Chondrocyte (in vitro differentiated cells): ENCODE measurements at places on chromosomes 12 and 14.

DNA sequence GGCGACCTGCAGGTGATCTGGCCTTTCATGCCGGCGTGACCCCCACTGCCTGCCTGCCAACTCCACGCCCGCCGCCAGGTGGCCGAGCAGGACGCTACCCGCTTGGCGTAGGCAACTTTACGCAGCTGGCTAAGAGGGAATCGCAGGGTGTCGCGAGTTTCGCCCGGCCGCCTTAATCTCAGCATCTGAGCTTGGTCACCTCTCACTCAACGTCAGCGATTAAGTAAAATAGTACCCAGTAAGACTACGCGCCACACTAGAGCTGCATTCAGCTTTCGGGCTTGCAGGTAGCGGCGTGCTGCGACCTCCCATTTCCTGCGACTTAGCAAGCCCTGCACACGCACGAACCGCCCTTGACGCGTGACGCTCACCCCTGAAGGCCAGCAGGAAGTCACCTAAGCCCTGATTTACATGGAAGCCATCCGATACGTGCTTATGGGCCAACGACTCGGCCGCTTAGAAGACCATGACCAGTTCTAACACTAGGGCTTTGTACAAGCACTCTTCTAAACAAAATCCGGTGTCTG, 33.2 kb downstream of the WBP11 start:
- DNase-seq = no peak

DNA sequence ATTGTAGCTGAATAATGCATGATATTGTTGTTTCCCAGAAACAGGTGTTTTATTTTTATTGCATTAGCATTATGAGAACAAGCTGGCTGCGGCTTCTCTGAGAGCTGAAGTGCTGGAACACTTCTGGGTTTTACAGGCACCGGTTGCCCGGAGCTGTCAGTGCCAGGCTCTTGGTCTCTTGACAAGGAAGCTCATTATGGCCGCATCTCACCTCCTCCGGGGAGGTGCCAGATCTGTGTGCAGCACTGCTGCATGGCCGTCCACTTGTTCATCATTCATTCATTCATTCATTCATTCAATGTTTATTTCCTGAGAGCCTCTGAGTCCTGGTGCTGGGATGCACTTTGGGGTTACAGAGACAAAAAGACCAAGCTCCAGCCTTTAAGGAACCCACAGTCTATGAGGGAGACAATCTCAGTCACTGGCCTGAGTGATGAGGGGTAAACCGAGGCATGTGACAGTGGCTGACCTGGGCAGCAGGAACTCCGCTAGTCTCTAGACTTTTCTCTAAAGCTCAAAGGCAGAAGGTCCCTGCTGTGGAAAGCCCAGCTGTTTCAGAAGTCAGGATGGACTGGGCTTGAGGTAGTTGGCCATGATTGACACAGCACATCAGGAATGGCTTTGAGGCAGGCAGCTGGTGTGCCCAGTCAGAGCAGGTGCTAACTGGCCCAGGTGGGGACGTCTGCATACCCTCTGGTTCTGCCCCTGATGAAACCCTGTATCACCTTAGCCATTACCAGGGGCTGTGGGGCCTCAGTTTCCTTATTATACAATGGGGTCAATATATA, 181.0 kb downstream of the ADGRD1 start:
- DNase-seq = no peak

- no peak for DNase-seq
Measured at GRCh38 chr12:91400271-91400670, 217.7 kb upstream of the DCN start.

DNA sequence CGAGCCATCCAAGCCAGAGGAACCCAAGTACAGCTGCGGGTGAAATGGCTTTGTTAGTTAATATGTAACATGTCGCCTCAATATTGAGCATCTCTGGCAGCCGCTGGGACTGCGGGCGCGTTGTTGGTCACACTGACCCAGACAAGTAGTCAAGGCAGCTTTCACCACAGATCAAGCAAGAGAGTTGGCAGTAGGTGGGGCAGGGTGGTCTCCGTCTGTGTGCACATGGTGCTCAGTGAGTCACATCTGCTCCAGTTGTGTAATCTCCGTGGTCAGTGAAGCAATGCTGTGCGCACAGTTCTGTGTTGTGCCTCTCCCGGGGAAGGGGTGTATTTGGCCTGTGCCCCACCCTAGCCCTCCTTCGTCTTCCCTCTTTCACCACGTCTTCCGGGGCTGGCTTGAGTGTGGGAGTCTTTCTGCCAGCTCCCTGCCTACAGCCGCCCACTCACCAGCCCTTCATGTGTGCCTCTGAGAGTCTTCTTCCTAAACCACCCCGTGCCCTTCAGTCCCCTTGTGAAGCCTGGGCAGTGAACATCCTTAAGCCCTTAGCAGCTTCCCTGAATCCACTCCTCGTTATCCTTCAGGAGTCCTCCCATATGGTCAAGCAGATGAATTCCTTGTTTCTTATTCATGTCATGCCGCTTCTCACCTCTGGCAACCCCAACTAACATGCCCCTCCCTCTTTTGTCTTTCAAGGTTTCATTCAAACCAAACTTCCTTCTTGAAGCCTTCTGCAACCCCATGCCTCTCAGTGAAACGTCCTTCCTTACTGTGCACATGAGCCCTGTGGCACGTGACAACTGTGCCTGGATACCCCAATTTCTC, 242.1 kb downstream of the CACNA1C start:
- DNase-seq = no peak

DNA sequence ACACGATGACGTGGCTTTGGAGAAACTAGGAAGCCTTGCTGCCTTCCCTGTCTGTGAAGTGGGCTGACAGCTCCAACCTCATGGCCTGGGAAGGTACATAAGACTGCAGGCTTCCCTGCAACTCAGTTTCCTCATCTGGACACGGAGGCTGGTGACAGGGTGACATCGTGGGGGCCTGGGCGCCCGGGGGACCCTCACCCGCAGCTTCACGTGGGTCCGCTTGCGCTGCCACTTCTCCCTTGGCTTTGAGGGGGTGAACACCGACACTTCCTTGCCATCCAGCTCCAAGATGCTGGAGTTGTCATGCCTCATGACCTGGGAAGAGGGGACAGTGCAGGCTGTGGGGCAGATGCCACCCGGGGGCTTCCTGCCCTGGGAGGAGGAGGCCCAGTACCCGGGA, 7.6 kb downstream of the ARL6IP4 start:
- DNase-seq = no peak

GRCh38 chr14:43471595-43471994, 1035.5 kb downstream of the FSCB start:
- DNase-seq = no peak

DNA sequence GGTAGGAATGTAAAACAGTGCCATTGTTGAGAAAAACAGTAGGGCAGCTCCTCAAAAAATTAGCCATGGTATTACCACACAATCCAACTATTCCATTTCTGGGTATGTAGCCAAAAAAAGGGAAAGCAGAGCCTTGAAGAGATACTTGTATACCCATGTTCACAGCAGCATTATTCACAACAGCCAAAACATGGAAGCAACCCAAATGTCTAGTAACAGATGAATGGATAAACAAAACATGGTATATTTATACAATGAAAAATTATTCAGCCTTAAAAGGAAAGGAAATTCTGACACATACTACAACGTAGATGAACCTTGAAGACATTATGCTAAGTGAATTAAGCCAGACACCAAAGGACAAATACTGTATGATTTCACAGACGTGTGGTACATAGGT, 67.6 kb upstream of the GNG2 start:
- no peak for DNase-seq

DNA sequence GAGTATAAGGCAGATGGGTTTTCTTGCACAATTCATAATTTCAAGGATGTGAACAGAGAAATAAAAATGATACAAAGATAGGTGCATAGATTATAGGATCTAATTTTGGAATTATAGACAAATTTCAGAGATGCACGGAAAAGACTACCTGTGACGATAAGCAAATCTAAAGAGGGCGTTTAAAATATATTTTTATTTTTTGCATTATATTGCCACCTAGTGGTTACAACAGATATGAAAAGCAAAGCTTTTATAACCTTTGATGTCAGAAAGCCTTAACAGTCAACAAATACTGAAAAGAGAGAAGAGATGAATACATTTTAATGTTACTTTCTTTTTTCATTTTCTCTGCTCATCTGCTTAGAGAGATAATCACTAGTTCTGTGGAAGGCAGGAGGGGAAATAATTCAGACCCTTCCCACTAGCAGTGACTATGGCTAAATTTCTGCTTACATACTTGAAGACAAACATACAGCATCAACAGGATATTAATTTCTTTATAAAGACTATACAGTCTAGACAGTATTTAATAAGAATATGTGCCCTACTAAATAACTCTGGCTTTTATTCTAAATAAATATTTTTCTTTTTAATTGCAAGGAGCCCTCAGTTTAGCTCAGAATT, 46.3 kb downstream of the NTS start:
- DNase-seq = no peak

DNA sequence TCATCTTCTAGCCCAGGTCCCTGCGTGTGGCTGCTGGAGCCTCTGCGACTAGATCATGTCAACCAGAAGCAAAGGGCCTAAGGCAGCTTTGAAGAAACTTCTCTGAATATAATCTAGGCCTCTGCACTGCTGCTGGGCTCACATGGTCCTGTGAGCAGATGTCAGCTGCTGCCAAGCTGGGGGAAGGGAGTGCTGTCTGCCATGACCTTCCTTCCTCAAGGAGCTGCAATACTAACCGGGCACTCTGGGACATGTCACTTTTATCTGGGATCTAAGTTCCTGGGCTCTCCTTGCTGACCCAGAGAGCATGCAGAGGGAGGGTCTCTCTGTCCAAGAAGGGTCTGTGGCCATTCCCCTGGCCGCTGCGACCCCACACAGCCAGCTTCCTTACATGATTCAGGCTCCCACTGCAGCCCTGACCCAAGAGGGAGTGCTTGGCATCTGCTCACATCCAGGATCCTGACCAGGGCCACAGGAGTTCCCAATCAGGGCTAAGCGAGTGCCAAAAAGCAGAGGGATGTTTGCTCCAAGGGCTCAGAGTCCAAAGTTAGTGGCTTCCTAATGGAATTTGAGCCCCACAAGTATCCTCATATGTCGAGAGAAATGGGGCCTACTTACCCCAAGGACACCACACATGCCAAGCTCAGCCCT, 74.0 kb downstream of the PLEKHG3 start:
- peak; percentile 63 for DNase-seq

GRCh38 chr12:69555461-69555860, 29.8 kb upstream of the CCT2 start:
- no peak for DNase-seq

- no peak for DNase-seq
Measured at GRCh38 chr12:92065639-92066038, 80.0 kb downstream of the BTG1 start.

DNA sequence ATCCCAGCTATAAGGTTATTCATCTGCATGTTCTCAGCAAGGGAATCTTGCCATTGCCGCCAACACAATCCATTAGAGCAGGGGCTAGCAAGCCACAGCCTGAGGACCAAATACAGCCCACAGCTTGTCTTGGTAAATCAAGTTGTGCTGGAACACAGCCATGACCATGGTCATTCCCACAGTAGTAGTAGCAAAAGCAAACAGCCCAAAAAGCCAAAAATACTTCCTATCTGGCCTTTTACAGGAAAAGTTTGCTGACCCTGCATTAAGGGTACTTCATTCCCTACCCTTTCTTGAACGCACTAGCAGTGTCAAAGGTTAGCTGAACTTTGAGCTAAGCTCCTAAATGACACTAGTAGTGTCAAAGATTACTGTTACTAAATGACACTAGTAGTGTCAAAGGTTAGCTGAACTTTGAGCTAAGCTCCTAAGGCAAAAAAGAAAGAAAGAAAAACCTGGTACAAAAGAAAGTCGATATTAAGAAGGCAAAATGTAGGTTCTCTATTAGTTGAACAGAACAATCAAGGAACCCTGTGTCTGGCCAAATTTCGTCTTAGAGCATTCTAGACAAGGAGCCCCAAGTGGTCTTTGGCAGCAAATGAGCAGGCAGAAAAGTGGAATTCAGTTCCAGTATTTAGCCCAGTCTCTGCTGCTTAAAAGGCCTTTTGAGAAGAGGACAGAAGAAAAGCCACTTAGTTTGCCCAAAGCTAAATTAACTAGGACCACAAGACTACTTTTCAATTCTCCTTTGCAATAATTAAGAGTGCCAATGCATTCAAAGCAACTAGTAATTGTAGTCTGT, 67.7 kb downstream of the NT5DC3 start:
- DNase-seq = no peak

GRCh38 chr12:116150452-116150851, 127.0 kb downstream of the MED13L start:
- no peak for DNase-seq

- no peak for DNase-seq
Measured at GRCh38 chr12:70070494-70071007, 172.7 kb upstream of the CNOT2 start.

GRCh38 chr14:32408018-32408417, 78.9 kb downstream of the AKAP6 start:
- no peak for DNase-seq

GRCh38 chr12:21129906-21130305, 1.1 kb upstream of the SLCO1B1 start:
- no peak for DNase-seq

DNA sequence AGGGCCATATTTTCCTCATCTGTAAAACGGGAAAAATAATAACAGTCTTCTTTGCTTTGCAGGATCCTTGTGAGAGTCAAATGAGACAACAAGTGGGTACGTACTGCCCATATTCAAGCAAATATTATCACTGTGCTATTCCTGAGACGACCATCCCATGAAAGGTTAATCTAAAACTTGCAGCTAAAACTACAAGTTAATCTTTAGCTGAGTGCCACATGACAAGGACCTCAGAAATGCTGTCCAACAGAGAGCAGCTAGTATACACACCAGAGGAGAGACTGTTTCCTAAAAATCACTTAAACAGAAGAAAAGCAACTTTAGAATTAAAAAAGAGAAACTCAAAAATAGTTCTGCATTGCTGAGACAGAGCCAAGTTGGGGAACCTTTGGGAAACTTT, 162.7 kb upstream of the TMTC2 start:
- no peak for DNase-seq

DNA sequence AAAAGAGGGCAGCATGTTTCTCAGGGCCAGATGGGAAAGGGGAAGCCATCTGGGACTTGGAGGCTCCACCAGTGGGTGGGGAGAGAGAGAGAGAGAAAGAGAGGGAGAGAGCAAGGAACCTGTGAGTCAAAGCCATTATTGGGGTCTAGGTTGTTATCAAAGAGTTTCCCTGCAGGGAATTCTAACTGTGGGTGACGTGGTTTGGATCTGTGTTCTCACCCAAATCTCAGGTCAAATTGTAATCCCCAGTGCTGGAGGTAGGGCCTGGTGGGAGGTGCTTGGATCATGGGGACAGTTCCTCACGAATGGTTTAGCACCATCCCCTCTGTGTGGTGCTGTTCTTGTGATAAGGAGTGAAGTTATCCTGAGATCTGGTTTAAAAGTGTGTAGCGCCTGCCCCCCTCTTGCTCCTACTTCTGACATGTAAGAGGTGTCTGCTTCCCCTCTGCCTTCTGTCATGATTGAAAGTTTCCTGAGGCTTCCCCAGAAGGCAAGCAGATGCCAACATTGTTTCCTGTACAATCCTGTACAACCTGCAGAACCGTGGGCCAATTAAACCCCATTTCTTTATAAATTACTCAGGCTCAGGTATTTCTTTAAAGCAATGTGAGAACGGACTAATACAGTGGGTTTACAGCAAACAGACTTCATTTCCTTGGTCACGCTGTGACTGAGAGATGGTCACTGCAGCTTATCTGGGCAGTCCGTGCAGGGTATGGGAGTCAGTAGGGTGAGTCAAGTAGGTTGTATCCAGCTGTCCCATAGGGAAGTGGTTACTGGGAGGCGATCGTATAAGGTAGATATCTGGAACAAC, 52.4 kb downstream of the CCDC91 start:
- no peak for DNase-seq
